ENCODE measurements at places on chromosomes 2 and 18.

DNA sequence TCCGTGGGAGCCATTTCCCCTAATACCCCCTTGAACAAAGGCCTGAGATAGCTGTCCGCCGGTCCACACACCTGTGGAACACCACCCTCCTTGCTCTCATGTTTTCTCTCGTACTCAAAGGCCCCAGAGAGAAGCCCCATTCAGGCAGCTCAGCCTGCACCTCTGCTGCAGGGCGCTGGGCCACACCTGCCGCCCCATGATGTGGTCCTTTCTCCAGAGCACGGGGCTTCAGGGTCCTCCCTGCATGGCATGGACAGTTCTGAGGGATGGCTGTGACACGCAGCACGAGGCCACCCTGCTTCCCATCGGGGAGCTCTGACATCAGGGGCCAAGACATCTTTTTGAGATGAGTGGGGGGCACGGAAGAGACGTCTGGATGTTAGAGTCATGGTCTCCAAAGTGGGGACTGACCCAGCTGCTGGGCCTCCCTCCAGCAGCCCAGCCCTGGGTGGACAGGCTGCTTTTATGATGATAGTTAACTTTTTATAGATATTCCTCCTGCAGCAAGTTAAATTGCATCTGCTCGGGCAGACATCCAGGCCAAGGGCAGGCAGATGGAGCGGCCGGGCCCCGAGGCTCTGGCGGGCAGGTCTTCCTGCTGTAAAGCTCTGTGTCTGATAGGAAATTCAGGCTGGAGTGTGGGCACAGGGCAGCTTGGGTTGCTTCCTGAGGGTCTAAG, 56.7 kb downstream of the SDC1 start:
- no peak for DNase-seq

DNA sequence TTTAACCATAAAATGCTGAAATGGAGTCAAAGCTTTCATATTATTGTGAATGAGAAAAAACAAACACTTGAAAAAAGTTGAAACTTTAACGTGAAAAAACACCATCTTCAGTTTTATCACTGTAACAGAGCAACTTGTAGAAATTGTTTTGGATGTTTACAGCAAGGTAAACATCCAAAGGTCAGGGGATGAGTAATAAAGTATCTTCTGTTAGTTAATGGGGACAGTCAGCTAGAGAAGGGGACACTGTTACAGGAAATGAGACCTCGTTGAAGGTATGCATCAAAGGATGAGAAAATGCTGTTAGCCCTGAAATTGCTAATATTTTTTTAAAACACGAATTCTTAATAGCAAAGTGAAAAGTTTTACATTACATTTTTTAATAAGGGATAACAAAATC, 2.9 kb downstream of the RHBDD1 start:
- DNase-seq: no peak

GRCh38 chr2:7800031-7800430, 881.8 kb upstream of the ID2 start:
- DNase-seq: no peak

DNA sequence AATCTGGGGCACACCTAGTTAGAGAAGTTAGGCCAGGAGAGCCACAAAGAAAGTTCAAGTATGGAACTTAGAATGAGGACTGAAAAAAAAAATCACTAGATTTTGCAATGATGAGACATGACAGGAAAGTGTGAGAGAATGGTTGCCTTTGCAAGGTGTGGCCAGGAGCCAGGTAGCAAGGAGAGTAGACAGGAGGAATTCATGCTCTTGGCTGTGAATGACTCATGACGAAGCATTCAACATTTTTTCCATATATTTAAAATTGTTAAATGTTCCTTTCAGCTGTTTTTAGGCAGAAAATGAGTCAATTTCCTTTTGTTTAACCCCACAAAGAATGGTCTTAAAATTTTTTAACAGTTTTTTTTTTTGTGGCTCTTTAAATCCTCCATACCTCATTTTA, 636.9 kb downstream of the PLCL1 start:
- no peak for DNase-seq

Data from central memory CD4-positive, alpha-beta T cell (primary cell).